Stimulated activated CD8-positive, alpha-beta memory T cell treated with anti-CD3 and anti-CD28 coated beads, Interleukin-4, amount 100 ng/mL, for 4 hours (primary cell): ENCODE measurements at places on chromosomes 1 and 21.

GRCh38 chr1:2376931-2377672 lies 14.3 kb downstream of the MORN1 start:
- DNase-seq = no peak

DNA sequence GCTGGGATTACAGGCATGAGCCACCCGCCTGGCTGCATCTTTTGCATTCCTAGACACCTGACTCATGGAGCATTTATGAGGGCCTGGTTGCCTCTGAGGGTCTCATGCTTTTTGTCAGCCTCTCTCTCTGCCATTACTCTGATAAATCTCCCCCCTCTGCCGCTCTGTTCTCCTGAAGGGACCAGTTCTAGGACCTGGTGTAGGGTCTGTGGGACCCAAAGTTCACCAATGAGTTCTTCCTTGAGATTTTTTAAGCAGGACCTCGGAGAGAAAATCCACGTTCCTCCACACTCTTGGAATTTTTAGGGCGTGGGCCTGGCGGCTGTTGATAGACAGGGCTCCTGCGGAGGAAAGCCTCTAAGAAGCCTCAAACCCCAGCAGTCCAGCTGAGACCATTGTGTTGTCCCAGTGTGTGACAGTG lies 91.9 kb upstream of the ERRFI1 start:
- DNase-seq = no peak

DNA sequence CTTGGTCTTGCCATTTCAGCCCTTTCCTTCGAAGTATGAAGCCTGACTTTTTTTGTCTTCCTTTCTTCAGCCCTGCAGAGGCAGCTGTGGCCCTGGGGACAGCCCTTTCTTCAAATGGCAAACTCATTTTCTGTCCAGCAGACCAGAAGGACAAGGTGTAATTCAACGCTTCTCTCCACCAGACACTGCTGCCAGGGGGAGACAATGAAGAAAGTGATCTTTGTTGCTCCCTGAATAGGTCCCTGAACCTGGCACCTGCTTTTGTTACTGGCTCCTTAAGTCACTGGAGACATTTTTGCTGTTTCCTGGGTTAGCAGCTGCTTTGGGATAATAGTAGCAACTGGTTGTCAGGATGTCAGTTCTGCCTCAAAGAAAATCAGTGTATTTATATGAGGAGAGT lies 50.8 kb upstream of the MACF1 start:
- DNase-seq = no peak

- DNase-seq = no peak
Observed at GRCh38 chr1:15851210-15852035, 3.9 kb downstream of the SPEN start.

DNA sequence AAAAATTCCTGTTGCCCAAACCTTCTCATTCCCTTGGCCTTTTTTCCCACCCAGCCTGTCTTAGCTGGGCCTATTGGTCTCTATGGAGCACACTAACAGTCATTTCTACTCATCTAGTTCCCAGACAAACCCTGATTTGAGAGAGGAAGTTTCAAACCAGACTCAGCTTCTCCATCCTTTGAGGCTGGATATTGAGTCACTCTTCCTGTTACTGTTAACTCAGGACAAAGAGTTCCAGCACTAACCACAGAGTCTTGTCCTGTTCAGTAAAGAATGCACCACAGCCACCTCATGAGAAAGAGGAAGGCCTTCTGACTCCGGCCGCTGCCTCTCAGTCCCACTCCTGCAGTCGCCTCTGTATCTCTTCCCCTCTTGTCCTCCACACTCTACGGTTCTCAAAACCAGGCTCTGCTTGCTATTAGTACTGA lies 137.8 kb downstream of the PTPRC start:
- no peak for DNase-seq

GRCh38 chr1:119005724-119006405 lies 17.7 kb upstream of the TBX15 start:
- DNase-seq = no peak

GRCh38 chr21:42153746-42154145 lies 65.2 kb upstream of the ABCG1 start:
- DNase-seq = no peak

DNA sequence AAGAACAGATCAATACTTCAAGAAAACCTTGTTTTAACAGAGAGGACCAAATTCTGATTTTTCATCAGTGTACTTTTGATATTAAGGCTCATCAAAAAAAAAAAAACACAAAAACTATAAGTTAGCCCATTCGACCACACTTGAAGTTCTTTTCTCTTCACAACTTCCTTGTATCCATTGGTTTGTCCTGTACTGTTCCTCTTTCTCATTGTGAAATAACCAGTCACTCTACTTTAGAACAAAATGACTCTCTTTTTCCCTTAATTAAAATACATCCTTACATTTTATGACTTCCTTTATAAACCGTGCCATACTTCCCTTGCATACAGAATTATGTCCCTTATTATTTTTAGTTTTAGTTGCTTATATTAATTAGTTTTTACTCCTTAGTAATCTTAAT lies 8.4 kb downstream of the QSOX1 start:
- no peak for DNase-seq

DNA sequence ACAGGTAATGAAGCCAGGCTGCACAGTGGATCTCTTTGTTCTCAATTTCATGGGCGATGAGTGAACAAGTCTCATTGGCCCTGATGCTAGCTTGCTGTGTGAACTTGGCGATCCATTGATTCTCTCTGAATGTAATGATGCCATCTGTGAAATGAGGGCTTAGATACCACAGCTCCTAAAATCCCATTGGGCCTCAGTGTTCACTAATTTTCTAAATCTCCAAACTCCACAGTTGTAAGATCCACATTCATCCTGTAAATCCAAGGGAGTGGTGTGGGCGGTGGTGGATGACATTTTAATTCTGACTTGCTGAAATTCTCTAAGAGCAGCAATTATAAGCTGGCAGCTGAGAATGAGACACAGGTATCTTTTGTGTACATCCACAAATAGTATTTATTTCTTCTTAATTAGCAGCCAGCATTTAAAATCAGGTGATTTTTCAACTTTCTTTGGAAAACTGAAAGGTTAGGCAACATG lies 9.6 kb upstream of the ACTL8 start:
- no peak for DNase-seq

DNA sequence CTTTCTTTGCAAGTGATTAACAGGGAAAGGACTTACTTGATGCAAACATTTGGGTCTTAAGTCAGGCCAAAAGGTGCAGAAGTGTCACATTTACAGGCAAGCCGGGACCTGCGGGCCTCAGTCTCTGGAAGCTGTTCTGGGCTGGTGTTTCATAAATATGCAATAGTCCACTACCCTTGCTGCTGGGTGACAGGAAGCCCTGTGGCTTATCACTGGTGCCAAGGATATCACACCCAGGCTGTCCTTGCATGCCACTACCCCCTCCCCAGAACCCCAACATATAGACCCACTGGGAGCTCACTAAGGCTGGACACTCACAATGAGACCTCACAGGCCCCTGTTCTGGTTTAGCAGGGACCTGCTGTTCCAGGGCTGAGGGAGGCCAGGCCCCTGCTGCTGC lies 3.4 kb upstream of the LEFTY2 start:
- DNase-seq = no peak

DNA sequence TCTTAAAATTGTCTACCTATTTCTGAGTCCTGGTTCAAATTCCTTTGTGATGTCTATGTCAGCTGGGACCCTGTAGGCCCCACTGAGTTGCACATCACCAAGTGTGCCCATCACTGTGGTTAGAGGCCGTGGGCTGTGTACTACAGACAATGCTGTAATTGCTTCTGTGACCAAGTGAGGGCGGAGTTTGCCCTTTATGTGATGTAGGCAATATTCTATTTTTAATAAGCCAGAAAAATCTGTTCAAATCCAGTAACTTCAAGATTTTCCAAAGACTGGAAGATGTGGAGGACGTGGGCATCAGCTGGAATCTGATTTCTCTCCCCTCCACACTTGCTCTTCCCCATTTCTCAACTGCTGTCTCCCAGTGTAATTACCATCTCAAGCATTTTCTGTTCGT lies 215.4 kb downstream of the PBX1 start:
- DNase-seq = no peak

DNA sequence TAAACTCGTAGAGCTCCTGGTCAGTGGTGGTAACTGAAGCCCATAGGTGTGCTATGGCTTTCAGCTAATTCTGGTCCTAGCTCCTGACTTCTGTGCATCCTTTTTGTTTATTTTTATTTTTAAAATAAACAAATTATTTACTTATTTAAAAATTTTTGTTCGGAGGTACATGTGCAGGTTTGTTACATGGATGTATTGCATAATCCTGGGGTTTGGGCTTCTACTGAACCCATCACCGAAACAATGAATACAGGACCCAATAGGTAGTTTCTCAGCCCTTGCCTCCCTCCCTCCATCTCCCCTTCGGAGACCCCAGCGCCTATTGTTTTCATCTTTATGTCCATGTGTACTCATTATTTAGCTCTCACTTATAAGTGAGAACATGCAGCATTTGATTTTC lies 143.8 kb downstream of the URB2 start:
- no peak for DNase-seq
